ENCODE measurements at places on chromosomes 6 and 20.

DNA sequence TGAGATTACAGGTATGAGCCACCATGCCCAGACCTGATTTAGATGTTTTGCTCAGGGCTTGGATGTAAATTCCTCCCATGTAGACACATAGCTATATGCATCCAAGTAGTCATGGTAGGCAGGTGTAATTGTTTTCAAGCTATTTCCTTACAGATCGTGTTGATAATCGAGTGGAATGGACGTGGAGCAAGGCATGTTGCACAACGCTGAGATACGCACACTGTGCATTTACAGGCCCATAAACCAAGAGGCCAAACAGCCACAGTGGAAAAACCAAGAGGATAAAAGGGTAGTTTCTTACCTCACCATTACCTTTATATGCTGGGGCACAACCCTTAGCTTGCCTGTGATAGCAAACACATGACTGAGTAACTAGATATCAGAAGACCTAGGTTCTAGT is 51.0 kb upstream of the ADGRF1 start:
- DNase-seq: no peak

GRCh38 chr20:58546416-58546711 is 31.2 kb upstream of the APCDD1L start:
- no peak for DNase-seq

GRCh38 chr20:10185741-10186558 is 32.7 kb upstream of the SNAP25 start:
- peak; percentile 89 for DNase-seq

GRCh38 chr6:130882370-130882769 is 55.2 kb downstream of the SMLR1 start:
- DNase-seq: no peak

DNA sequence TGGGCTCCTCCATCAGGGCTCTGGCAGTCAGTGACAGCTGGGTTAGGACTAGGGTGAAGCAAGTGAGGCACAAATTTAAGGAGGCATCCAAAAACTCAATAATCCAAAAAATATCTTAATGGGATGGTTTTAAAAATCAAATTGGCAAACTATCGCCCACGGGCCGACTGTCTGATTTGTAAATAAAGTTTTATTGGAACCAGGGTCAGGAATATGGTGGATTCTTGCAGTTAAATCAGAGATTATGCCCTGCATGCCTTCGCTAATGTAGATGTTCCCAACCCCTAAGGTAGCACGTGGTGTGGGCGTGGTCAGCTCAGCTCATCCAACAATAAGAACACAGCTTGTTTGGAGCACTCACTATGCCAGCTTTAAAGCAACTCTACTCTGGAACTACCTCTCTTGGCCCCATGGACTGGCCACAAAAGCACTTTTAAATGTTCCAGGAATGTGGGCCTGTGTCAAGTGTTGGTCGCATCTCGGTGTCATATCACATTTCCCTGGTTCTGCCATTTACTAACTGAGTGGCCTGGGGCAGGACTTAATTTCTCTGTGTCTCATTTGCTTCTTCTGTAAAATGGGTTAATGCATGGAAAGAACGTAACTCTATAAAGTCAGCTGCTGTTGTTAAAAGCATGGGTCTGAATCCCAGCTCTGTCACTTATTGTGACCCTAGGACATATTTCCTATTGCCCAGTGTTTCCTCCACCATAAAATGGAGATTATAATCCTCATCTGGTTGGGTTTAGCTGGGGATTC is 7.0 kb downstream of the TP53RK start:
- DNase-seq: no peak

DNA sequence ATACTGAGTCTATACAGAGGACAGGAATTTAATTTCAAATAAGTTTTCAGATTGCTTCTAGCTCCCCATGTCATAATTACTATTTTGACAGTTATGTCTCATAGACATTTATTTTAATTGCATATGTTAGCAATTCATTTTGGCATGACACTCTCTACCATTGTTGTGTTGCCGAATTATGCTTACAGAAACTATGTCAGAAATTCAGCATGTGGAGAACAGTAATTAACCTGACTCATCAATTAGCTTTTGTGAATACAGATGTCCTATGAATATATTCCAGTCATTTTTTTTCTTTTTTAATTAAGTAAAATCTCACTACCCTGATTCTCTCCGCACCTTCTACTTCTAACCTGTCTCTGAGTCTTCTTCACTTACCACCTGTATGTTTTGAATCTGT is 105.1 kb downstream of the NKAIN2 start:
- peak; percentile 66 for DNase-seq

GRCh38 chr6:159935065-159935464 is 33.8 kb upstream of the IGF2R start:
- DNase-seq: no peak

GRCh38 chr20:25308671-25309394 is 60.9 kb downstream of the PYGB start:
- DNase-seq: no peak

DNA sequence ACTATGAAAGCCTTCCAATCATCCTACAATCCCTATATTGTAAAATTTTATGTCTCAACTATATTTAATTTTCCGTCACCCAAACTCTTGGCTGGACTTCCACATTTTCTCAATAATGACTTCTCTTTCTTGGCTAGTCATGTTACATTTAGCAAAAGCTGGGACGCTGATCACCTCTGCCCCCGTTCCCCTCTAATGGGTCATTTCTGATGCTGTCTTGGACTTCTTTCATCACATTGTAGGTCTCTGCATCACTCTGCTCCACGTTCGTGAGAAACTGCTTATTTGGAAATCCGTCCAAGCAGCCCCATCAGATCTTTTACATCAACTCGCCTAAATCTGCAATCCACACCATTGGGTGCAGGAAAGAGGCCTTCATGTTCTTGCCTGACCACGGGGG is 203.8 kb downstream of the MYLK4 start:
- no peak for DNase-seq
